Transverse colon (tissue), 4 donors: ENCODE measurements at places on chromosomes 12 and 14. TPM values are rescaled to one million over a fixed set of nuclear protein-coding genes. Genes with fewer than 3 reads are reported as not detected.

- no peak for DNase-seq
Observed at GRCh38 chr12:123078531-123079155, 72.2 kb downstream of the PITPNM2 start.

DNA sequence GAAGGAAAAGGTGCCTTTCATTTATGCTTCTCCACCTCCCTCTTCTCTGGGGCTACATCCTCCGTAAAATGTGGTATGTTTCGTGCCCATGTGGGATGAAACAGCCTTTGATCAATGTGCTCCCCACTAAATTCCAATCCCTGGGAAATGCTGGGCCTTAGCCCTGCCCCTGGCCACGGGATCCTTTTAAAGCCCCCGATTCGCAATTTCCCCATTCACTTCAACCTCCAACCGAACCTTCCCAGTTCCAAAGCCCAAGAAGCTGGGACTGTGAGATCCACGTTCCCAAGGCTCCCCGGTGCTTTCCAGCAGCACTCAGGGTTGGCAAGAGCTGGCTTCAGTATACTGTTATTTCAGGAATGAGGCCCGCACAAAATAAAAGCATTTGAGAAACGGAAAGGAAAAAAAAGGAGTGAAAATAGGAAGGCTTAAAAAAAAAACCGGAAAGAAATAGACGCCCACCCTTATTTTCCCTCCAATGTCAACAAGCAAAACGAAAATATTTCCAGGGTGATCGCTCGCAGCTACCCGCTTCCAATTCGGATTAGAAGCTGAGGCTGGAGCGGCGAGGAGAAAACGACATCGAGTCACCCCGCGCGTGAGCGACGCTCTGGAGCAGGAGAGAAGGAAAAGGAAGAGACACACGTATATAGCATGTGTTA, 1.3 kb upstream of the FOXG1 start:
- no peak for DNase-seq

- DNase-seq = no peak
Observed at GRCh38 chr14:102047808-102048540, 38.9 kb downstream of the HSP90AA1 start.

GRCh38 chr12:72366255-72366654, 94.1 kb downstream of the TRHDE start:
- no peak for DNase-seq

DNA sequence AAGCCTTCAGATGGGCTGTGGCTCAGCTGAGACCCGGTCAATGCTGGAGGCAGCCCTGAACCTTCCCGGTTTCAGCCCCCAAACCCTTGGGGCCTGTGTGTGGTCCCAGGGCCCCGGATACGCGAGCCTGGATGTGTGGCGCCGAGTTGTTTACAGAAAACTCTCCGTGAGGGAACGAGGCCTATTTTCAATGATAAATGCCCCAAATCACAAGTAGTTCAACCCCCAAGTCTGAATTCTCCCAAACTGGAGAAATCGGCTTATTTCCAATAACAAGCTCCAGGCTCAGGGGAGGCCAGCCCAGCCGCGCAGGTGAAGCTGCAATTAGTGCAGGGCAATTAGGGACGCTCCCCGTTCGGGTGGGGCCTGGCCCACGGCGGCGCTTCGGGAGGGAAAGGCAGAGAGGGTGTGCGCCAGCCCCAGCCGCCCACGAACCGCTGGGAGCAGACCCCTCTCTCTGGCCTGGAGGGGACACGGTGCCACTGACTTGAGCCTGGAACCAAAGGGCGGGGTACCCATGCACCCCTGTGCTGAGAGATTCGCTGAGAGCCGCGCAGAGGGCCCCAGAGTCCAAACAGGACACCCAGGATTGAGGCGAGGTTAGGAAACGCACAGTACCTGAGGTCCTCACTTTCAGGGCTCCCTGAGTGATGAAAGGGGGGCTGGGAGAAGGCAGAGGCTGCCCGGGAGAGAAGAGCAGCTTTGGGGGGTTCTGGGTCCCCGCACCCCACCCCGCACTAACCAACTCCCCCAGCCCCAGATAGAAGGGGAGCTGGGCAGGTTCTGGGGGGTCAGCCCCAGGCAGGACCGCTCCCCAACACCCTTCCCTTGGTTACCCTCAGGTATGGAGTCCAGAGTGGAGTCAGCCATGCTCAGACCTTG, 14.2 kb upstream of the ANKRD9 start:
- DNase-seq = peak; percentile 82

GRCh38 chr12:106088811-106089485, 49.8 kb downstream of the NUAK1 start:
- DNase-seq = no peak

- peak; percentile 55 for DNase-seq
Observed at GRCh38 chr14:20684662-20685456, 499 bp downstream of the RNASE4 start.

DNA sequence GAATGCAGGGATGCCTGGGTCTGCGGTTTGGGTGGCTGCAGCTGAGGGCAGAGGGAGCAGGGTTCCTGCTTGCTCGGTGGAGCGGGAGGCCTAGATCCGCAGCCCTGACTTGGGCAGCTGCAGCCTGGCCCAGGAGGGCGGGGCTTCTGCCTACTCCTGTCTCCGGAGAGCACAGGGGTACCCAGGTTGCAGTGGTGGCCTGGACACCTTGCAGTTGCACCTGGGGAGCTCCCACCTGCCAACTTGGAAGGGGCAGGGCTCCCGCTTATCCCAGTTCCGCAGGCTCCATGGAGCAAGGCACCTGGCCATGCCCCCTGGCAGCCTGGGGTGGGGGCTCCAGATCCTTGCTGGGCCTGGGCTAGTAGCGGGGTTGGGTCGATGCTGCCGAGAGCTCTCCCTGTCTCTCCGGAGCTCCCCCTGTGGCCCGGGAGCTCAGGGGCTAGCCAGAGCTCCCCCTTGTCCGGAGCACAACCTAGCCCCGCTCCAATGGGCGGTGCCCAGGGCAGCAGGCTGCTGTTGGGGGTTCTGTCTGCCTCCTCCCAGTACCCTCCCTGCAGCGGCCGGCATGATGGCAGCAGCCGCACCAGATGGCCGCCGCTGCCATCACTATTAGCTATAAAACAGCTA, 136.4 kb downstream of the PTPRR start:
- DNase-seq = no peak

DNA sequence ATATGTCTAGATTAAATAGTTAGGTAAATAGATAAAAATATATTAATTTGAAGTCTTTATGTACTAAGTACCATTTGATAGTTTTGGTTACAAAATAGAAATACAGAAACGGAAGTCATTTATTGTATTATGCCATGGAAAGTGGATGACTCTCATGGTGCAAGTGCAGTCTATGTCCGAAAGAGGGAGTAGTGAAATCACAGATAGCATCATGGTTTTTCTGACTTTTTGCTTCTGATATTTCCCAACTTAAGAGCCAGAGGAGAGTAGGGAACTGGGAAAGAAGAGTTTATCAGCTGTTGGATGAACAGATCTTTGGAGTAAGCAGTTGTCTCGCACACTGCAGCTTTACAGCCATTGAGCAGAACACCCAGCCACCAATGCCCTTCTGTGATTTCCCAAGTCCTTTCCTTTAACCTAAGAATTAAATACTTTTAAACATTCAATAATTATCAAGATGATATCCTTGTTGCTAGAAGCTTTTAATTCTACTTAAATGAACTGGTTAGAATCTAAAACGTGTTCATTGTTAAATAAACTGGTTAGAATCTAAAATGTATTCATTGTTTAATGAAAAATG, 18.4 kb upstream of the SRGAP1 start:
- DNase-seq = no peak

DNA sequence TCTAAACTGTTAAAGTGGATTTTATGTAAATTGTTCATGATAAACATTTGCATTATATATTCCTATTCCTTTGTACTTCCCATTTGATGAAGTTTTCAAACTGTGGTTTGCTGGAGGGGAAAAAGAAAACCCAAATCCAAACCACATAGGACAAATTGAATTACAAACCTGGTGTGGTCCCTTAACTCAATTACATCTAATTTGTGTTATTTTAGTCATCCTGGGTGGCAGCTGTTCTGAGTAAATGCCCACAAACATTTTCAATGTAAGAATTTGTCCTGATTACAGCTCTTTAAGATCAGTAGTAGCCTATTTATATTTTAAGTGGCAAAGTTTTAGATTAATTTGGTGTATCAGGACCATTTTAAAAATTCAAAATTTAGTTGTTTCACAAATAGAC, 153.9 kb downstream of the RAD51B start:
- no peak for DNase-seq

GRCh38 chr12:95037906-95038305, 34.4 kb upstream of the NDUFA12 start:
- no peak for DNase-seq

DNA sequence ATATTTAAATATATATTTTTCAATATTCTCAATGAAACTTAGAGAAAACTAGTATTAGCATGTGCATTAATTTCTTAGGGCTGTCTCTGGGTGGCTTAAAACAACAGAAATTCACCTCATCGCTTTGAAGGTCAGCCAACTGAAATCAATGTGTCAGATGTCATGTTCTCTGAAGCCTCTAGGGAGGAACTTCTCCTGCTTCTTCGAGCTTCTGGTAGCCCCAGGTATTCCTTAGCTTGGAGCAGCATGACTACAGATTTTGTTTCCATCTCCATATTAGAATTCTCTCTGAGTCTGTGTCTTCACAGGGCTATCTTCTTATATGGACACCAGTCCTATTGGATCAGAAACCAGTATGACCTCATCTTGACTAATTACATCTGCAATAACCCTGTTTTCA, 221.5 kb downstream of the PDZRN4 start:
- DNase-seq = no peak

- DNase-seq = no peak
Observed at GRCh38 chr14:75461303-75461702, 33.5 kb downstream of the JDP2 start.

DNA sequence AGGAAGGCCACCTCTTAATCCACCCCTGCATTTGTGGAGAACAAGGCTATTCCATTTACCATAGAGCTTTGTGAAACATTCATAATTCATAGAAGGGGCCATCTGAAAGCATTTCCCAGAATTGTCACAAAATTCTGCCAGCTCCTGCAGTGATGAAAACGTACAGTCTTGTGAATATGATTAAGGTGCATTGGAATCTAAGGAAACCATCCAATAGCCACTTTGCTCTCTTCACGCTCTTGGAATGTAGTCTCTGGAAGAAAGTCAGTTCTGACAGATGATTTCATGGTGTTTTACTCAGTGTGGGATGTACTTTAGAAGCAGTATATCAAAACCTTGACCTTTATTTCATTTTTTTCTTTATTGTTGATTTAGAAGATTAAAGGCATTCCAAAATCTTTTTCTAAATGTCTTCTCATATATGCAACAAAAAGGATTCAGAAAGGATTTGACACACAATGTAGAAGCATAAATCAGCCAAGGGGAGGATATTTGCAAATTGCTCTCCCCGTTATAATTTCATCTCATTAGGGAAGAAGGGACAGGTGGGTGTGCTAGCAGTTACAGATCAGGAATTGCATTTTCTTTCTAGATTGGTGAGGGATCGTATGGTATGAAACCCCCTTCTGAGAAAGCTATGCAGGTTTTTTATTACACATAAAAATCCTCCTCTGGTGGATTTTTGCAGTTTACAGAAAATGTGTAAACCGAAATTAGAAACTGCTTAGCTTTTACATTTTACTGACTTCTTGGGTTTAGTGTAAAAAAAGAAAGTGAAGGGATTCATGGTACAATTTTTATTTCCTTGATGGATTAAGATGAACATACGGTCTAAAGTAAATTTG, 390.2 kb downstream of the LRIG3 start:
- DNase-seq = no peak

DNA sequence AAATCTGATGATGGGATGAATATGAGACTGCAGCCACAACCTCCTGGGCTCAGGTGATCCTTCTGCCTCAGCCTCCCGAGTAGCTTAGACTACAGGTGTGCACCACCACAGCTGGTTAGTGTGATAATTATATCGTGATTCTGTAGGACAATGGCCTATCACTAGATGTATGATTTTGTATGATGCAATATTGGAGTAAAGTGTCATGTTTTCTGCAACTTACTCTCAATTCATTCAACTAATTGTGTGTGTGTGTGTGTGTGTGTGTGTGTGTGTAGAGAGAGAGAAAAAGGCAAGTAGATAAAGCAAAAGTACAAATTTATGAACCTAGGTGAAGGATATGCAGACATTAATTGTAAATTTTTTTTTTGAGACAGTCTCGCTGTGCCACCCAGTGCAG, 10.7 kb downstream of the RAD52 start:
- DNase-seq = no peak

Gene JPH4
- total RNA-seq = 0.27 TPM

Gene LAG3
- not detected for total RNA-seq

Gene C14orf132
- total RNA-seq = 5.9 TPM

Gene TAS2R9
- total RNA-seq = not detected

Gene IPO4
- total RNA-seq = 10.0 TPM

Gene PZP
- total RNA-seq = not detected

Gene BEGAIN
- 0.37 TPM for total RNA-seq

Gene TAS2R46
- total RNA-seq = not detected

Gene DTX1
- 3.0 TPM for total RNA-seq

Gene NDRG2
- total RNA-seq = 151 TPM

Gene C12orf54
- total RNA-seq = not detected

Gene SLC5A8
- 0.32 TPM for total RNA-seq
